ENCODE measurements at places on chromosomes 5 and 9. TPM values are rescaled to one million over a fixed set of nuclear protein-coding genes. Genes with fewer than 3 reads are reported as not detected.

The PCDHGA7 gene
- total RNA-seq: 1.6 TPM

The TAF7 gene
- total RNA-seq: 65.9 TPM

DNA sequence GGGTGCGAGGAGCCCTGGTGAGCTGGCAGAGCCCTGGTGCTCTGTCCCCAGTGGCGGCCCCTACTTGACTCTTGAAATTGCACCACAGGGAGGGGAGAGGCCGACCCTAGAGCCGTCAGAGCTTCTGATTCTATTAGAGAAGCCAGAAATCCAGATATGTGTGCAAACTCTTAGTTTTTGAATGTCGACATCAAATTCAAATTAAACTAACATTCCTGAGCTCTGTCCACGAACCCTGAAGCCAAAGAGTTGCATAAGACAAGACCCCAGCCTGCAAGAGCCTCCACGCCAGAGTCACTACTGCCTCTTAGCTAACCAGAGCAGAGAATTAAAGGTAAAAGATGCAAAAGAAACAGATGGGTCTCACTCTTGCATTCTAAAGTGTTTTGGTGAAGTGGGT is 29.8 kb upstream of the MSX2 start:
- DNase-seq: no peak

- peak; percentile 95 for DNase-seq
Observed at GRCh38 chr9:128244837-128245231, 31.0 kb downstream of the GOLGA2 start.

DNA sequence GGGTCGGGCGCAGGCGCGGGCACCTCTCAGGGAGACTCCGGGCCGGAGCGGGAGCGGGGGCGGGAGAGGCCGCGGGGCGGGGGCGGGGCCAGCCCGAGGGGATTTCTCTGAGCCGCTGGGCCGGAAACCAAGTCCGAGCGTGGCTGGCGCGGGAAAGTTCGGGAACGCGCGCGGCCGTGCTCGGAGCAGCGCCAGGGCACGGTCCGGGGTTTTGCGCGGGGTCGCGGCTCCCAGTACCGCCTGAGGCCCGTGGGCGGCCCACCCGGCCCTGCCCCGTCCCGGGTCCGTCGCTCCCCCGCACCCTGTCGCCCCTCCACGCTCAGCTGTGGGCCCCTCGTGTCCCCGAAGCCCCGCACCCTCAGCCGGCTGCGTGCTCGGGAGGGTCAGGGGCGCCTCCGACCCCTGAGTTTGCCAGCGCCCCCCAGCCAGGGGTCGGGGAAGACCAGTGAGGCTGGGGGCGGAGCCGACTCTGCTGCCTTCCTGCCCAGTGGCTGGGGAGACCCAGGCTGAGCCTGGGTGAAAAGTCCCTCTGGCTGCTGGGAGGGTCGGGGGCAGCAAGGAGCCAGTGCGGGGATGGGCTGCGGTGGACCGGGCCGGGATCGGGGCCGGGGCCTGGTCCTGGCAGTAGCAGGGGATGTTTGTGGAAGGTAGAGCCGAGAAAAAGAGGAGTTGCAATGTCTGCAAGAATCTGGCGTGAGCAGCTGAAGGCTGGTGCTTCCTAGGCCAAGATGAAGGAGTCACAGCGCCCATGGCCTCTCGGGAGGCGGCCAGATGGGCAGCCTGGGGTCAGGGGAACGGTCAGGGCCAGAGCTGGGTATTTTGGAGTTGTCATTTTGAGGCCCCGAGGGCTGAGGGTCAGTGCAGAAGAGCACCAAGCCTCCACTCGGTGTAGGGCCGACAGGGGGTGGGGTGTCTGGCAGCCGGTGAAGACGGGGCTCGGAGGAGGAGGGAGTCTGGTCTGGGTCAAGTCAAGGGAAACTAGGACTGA is 588 bp downstream of the TRAF2 start:
- DNase-seq: peak; percentile 66

The OLFM1 gene
- total RNA-seq: 18.6 TPM

The PCDHB10 gene
- total RNA-seq: 1.3 TPM

GRCh38 chr5:171415115-171415730 is 4.2 kb upstream of the FGF18 start:
- peak; percentile 60 for DNase-seq

DNA sequence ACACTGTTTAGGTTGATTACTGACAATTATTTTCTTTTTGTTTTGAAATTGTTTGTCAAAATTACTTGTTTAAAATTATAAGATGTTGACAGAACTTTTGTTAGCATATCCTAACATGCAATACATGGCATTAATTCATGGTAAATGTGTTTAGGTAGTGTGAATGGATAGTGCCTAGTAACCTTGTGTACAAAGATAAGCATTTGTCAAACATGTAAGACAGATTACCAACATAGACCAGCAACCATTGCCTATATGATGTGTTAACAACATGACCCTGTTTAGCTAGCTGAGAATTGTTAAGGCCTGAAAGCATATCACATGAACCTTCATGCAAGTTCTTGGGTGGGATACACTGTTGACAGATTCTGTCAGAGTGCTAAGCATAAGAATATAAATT is 13.4 kb downstream of the MAN2A1 start:
- DNase-seq: no peak

- peak; percentile 86 for DNase-seq
Observed at GRCh38 chr5:65828022-65828896, 98.1 kb upstream of the ERBIN start.

GRCh38 chr5:153135411-153135810 is 355.1 kb upstream of the GRIA1 start:
- peak; percentile 22 for DNase-seq

DNA sequence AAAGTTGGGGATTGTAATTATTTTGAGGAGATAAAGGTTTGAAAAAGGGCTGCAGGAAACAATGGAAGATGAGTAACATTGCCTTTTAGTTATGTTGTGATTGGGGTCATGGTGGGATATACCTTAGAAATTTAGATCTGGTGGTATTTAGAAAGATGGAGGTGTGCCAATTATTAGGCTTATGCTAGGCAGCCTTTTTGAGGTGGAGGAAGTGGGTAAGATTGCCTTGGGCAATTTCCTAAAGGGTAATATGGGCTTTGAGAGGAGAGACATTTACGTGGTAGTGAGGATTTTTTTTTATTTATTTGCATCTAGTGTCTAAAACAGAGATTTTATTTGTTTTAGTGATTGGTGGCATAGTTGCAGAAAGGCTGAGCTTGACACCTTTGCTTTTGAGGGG is 10.5 kb downstream of the HSPA4 start:
- no peak for DNase-seq

GRCh38 chr9:92147030-92147851 is 32.0 kb upstream of the SPTLC1 start:
- peak; percentile 92 for DNase-seq

DNA sequence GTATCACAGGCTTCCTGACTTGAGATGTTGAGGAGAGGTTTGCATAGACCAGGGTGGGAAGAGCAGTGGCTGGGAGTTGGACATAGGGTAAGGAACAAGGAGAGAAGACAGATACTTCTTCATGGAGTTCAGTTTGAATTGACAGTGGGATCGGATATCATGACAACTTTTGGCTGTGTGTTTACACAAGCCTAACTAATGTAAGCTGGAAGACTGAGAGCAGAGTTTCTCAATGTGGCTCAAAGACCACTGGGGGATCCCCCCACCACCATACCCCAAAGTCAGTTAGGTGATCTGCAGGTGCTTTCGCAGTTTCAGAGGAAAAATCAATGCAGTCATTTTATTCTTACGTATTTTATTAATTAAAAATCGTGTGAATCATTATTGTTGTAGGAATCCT is 125.9 kb downstream of the AOPEP start:
- DNase-seq: no peak

DNA sequence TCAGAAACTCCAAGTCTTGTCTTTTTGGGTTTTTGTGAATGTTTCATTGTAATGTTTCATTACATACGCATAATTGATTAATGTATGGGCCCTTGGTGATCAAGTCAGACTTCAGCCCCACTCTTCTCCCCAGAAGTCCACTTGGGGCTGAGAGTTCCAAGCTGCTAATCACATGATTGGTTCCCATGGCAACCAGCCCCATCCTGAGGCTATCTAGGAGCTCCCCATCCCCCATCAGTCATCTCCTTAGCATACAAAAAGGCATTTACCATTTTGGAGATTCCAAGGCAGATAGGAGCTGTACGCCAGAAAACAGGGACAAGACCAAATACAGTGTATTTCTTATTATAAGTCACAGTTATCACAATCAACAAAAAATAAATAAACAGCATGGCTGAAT is 22.9 kb upstream of the SYK start:
- no peak for DNase-seq

GRCh38 chr5:109645707-109646192 is 44.0 kb upstream of the MAN2A1 start:
- DNase-seq: no peak

GRCh38 chr9:125240649-125240999 is 519 bp downstream of the HSPA5 start:
- DNase-seq: peak; percentile 66

The MYOZ3 gene
- 0.32 TPM for total RNA-seq

The MYMK gene
- total RNA-seq: not detected

GRCh38 chr5:124745928-124746915 is at the start of gene ZNF608:
ZNF608 (minus strand) TSS chr5:124746639; CDS start chr5:124744989, 1,650 bp downstream.
- peak; percentile 78 for DNase-seq

GRCh38 chr9:20726144-20726543 is 42.1 kb downstream of the FOCAD start:
- no peak for DNase-seq

Measured in GM23248 (cell line).